Dermis lymphatic vessel endothelial cell (primary cell): ENCODE measurements at places on chromosomes 7 and 10. TPM values are rescaled to one million over a fixed set of nuclear protein-coding genes. Genes with fewer than 3 reads are reported as not detected.

Gene MLXIPL
- not detected in 2 replicates for total RNA-seq

Gene PGAM2
- not detected in 2 replicates for total RNA-seq

Gene ZPBP
- not detected in 2 replicates for total RNA-seq

Gene ELOVL3
- not detected in 2 replicates for total RNA-seq

Gene ZCWPW1
- 1.1 and 1.2 TPM in 2 replicates for total RNA-seq

Gene SND1
- 158 and 162 TPM in 2 replicates for total RNA-seq

Gene MKX
- total RNA-seq, result under 0.01 TPM in 2 replicates

Gene IGF2BP3
- total RNA-seq, result 1.7 and 2.1 TPM in 2 replicates

Gene GFRA1
- 5.1 and 33.4 TPM in 2 replicates for total RNA-seq

Gene TMEM140
- total RNA-seq, result 35.5 and 45.4 TPM in 2 replicates

Gene EPHB6
- under 0.01 TPM in 1 of 2 replicates, not detected in the other for total RNA-seq

Gene HYAL4
- total RNA-seq, result 0.17 and 0.22 TPM in 2 replicates

Gene STOX1
- 0.09 and 0.33 TPM in 2 replicates for total RNA-seq

Gene HECW1
- not detected in 2 replicates for total RNA-seq

Gene GPR141
- not detected in 2 replicates for total RNA-seq

Gene WIPF3
- not detected in 2 replicates for total RNA-seq

Gene PLPP4
- total RNA-seq, result 0.43 TPM in 1 of 2 replicates, not detected in the other

Gene STK31
- total RNA-seq, result 0.11 and 0.17 TPM in 2 replicates

Gene GPR26
- not detected in 2 replicates for total RNA-seq

Gene PLEKHS1
- not detected in 2 replicates for total RNA-seq

Gene TLL2
- 0.09 and 0.11 TPM in 2 replicates for total RNA-seq

Gene NUTM2E
- not detected in 2 replicates for total RNA-seq

Gene PTPRE
- total RNA-seq, result 154 and 203 TPM in 2 replicates

Gene FASTK
- 35.8 and 39.0 TPM in 2 replicates for total RNA-seq

Gene ITIH2
- total RNA-seq, result not detected in 2 replicates

Gene FRAT1
- 5.5 and 5.6 TPM in 2 replicates for total RNA-seq

Gene EBF3
- 1.3 and 1.4 TPM in 2 replicates for total RNA-seq

Gene PDK4
- total RNA-seq, result 80.5 and 142 TPM in 2 replicates

Gene IL15RA
- total RNA-seq, result 7.2 and 9.9 TPM in 2 replicates

Gene EGFR
- 0.17 and 0.43 TPM in 2 replicates for total RNA-seq

Gene GHRHR
- not detected in 2 replicates for total RNA-seq

Gene NPC1L1
- total RNA-seq, result not detected in 2 replicates

Gene STEAP4
- total RNA-seq, result not detected in 2 replicates

Gene PPP1R3C
- total RNA-seq, result 0.09 and 0.33 TPM in 2 replicates

Gene ATRNL1
- total RNA-seq, result 1.4 and 1.7 TPM in 2 replicates

Gene SPAM1
- not detected in 2 replicates for total RNA-seq

Gene SRGN
- total RNA-seq, result 227 and 235 TPM in 2 replicates

Gene NUDT5
- total RNA-seq, result 42.5 and 44.0 TPM in 2 replicates

Gene ALOX5
- not detected in 2 replicates for total RNA-seq

Gene POLR2J2
- total RNA-seq, result 1.6 and 2.6 TPM in 2 replicates

Gene ZNF32
- total RNA-seq, result 26.7 and 32.2 TPM in 2 replicates

Gene KRIT1
- 32.0 and 43.1 TPM in 2 replicates for total RNA-seq

Gene TEX36
- total RNA-seq, result not detected in 2 replicates

Gene SOSTDC1
- not detected in 2 replicates for total RNA-seq

Gene DGKI
- total RNA-seq, result 0.86 and 2.5 TPM in 2 replicates

Gene PAX4
- total RNA-seq, result not detected in 2 replicates
